ENCODE measurements at places on chromosomes 5 and 9. TPM values are rescaled to one million over a fixed set of nuclear protein-coding genes. Genes with fewer than 3 reads are reported as not detected.
A peak's percentile ranks its signal among the peaks of the same experiment; 100 is the strongest.

- H3K27ac ChIP-seq, result no peak overlapping the region
- no peaks in the 10 kb centered on the region for H3K27me3 ChIP-seq
- no peak for DNase-seq
- H3K4me1 ChIP-seq, result no peaks in the 10 kb centered on the region
These were observed 341.0 kb downstream of the EBF1 start for GRCh38 chr5:158758675-158759074.

GRCh38 chr5:157137691-157138090 lies 5.0 kb downstream of the MED7 start:
- no peak overlapping the region for H3K4me3 ChIP-seq
- H3K27me3 ChIP-seq, result no peaks in the 10 kb centered on the region
- peaks cover 2% of the 10 kb centered on the region for H3K4me1 ChIP-seq
- no peak for DNase-seq

DNA sequence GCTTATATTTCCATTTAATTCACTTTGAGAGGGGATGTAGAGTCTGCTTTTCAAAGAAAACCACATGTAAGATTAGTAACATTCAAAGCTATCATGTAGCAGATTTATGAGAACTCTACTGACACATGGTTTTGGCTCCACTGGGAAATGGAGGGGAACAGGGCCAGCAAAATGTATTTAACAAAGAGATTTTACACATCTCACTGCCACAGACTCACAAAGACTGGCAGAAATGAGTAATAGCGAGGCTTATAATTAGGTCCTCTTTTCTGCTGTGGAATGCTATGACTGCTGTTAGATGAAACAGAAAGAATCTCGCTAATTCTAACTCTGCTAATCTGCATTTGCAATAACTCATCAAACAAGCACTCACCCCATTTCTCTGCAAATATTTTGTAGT lies 4.5 kb downstream of the DAP start:
- DNase-seq, result no peak
- no peak overlapping the region for H3K27ac ChIP-seq
- peaks cover 11% of the 10 kb centered on the region for H3K4me1 ChIP-seq
- H3K36me3 ChIP-seq, result peaks cover 12% of the 10 kb centered on the region
- no peak overlapping the region for H3K4me3 ChIP-seq

- no peaks in the 10 kb centered on the region for H3K4me1 ChIP-seq
- no peak overlapping the region for H3K4me3 ChIP-seq
- H3K27me3 ChIP-seq, result no peaks in the 10 kb centered on the region
- DNase-seq, result no peak
These were observed 19.8 kb upstream of the KCNV2 start for GRCh38 chr9:2697492-2697891.

GRCh38 chr5:160685219-160685618 lies 166.8 kb downstream of the ATP10B start:
- H3K27me3 ChIP-seq, result no peaks in the 10 kb centered on the region
- no peaks in the 10 kb centered on the region for H3K4me1 ChIP-seq
- H3K4me3 ChIP-seq, result no peak overlapping the region
- DNase-seq, result no peak

DNA sequence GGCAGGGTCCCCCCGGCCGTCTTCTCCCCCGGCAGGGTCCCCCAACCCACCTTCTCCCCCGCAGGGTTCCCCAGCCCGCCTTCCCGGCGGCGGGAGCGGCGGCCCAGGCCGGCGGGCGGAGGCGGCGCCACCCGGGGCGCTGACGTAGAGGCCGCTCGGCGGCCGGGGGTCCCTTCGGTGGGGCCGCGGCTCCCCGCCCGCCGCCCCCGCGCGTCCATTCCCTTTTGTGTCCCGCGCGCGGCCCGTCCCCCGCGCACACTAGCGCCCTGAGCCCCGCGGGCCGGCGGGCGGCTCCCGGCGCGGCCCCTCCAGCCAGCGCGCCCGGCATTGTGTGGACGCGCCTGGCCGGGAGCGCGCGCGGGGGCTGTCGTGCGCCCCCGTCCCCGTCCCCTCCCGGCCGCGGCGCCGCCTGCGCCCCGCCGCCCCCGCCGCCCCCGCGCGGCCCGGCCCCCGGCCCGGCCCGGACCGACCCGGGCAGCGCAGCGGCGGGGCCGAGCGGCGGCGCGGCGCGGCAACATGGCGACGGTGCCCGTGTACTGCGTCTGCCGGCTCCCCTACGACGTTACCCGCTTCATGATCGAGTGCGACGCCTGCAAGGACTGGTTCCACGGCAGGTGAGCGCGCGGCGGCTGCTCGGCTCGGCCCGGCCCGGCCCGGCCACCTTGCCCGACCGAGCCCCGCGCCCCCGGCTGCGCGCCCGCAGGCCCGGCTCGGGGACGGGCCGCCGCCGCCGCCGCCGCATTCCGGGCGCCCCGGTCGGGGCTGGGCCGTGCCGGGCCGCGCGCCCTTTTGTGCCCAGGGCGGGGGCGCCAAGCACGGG lies at the start of gene PHF2:
PHF2 (plus strand) TSS at position 327 of the 820 bp plus-strand sequence; CDS start at position 517, 190 bp downstream.
- H3K4me3 ChIP-seq, result peak within 1 kb of the TSS; percentile 83
- H3K27me3 ChIP-seq, result no peaks in the 10 kb centered on the region
- H3K36me3 ChIP-seq, result no peaks in the 10 kb centered on the region
- no peak for DNase-seq
- H3K27ac ChIP-seq, result peak within 1 kb of the TSS; percentile 22

The CTSV gene
- total RNA-seq, result 1.3 TPM

Measured in endothelial cell of umbilical vein (primary cell).